Omental fat pad (tissue), 4 donors: ENCODE measurements at places on chromosomes 3 and 15.

DNA sequence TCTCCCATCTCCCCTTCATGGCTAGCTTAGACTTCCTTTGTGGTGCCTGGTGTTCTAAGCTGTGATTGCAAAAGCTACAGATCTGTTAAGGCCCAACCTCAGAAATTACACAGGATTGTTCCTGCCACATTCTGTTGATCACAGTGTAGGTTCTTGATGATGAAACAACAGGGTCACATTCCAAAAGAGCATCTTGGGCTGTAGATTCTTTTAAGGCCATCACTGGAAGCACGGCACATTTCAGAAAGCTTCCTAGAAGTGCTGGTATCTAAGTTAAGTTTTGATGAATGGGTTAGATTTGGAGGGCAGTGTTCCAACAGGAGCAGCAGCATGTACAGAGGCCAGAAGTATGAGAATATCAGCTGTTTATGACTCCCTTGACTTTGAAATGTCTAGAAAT is 107.5 kb upstream of the SKOR1 start:
- no peak for DNase-seq

- DNase-seq: no peak
Measured at GRCh38 chr3:177244606-177245005, 47.3 kb upstream of the TBL1XR1 start.

DNA sequence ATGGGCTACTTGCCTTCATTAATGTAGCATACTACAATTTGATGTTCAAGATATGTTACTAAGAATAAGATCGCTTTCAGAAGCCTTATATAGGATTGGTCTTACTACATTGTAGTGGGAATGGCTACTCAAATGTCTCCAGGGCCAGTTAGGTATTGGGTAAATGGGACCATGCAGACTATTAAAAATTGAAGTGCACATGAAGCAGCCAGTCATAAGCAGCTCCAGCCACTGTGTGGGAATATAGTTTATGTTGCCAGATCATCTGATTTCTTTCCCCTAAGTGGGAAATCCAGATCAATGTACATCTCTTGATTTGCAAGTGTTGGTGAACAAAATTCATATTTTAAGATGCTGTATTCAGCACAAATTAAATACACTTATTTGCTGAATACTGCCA is 5.1 kb downstream of the CTNNB1 start:
- no peak for DNase-seq

GRCh38 chr3:10204921-10205320 is 40.2 kb downstream of the IRAK2 start:
- no peak for DNase-seq

- DNase-seq: no peak
Measured at GRCh38 chr3:5122741-5123706, 932 bp downstream of the ARL8B start.

GRCh38 chr3:156579427-156579851 is 24.5 kb upstream of the SSR3 start:
- DNase-seq: no peak

DNA sequence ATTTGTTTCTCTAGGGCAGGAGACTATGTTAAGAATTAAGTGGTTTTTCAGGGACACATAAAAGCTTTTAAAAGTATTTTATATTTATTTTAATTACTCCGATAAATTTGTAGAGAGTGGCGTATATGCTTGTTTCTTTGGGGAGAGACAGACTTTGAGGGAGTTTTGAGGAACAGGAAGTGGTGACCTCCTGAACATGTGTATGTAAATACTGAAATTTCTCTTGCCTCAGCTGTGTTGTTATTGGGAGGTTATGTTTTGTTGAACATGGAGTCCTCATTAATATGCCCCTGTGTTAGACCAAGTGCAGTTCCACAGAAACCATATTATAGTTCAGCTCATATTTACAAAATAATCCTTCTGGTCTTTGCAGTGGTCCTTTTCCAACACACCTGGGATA is 41.8 kb upstream of the UTS2B start:
- no peak for DNase-seq

DNA sequence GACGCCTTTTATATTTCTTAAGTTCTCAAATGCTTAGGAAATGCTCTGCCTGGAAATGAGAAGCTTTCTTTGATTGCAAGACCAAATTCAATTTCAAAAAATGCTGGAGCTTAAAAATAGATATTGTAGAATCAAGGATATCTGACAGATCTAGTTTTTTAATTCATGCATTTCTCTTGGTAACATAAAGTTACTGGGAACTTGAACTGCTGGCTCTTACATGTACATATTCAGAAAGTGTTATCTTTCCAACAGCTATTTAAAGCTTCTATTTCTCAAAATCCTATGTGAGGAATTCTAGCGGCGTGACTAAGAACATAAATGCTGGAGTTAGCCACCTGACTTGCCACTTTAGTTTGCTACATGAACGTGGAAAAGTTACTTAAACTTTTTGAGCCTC is 109.3 kb downstream of the C3orf38 start:
- DNase-seq: no peak

DNA sequence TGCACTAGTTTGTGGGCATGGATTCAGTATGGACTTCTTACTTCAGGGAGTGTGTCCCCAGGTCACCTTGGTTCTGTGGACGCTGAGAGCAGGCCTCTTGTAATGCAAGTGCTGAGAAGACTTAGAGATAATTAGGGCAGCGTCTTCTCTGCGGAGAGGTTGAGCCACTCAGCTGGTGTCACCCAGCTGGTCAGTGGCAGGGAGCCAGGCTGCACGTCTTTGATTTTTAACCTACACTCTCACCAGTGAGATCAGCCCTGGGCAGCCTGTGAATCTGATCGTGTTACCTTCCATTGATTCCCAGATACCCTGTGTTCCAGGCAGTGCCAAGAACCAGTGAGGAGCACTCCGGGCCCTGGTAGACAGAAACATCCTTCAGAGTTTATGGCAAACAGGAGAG is 92.6 kb downstream of the SLCO3A1 start:
- DNase-seq: no peak

GRCh38 chr15:66713843-66714508 is 11.9 kb downstream of the SMAD6 start:
- no peak for DNase-seq

- no peak for DNase-seq
Measured at GRCh38 chr3:138070006-138070405, 45.4 kb downstream of the DZIP1L start.

DNA sequence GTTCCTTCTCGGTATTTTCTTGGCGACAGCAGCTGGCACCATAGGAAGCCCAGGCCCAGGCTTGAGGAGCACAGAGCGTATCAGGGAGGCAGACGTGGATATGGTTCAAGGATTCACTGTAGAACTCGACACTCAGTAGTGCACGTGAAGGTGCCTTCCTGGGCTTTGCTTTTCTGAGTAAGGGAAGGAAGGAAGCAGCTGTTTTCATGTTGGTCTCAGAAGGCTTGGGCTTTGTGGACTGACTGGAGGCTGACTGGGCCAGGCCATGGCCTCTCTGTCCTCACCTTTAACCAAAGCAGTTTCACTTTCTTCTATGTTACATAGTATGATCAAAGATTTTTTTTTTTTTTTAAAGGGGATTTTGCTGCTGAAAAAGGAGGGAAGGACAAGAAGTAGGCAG is 6.9 kb upstream of the GHRL start:
- no peak for DNase-seq

DNA sequence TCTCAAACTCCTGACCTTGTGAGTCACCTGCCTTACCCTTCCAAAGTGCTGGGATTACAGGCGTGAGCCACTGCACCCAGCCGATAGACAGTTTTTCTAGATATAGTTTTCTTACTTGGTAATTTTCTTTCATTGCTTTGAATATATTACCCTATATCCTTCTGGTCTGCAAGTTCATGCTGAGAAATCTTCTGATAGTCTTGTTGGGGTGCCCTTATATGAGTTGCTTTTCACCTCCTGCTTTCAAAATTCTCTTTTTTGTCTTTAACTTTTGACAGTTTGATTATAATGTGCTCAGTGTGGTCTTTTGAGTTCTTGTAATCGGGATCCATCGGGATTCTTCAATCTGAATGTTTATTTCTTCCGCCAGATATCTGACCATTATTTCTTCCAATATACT is 217.3 kb downstream of the GREM1 start:
- DNase-seq: no peak

- no peak for DNase-seq
Measured at GRCh38 chr3:5376761-5377160, 189.3 kb downstream of the EDEM1 start.

- DNase-seq: no peak
Measured at GRCh38 chr3:136151219-136151618, 44.9 kb downstream of the MSL2 start.

DNA sequence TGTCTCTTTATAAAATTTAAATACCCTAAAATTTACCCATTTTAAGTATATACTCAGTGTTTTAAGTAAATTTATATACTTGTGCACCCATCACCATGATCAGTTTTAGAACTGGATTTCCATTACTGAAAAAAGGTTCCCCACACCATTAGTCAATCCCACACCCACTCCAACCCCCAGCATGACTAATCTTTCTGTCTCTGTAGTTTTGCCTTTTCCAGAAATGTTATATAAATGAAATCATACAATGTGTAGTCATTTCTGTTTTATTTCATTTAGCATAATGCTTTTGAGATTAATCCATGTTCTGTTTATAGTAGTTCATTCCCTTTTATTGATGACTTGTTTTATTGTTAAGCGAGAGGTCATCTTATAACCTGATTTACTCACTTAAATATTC is 66.1 kb upstream of the LIMD1 start:
- DNase-seq: no peak

DNA sequence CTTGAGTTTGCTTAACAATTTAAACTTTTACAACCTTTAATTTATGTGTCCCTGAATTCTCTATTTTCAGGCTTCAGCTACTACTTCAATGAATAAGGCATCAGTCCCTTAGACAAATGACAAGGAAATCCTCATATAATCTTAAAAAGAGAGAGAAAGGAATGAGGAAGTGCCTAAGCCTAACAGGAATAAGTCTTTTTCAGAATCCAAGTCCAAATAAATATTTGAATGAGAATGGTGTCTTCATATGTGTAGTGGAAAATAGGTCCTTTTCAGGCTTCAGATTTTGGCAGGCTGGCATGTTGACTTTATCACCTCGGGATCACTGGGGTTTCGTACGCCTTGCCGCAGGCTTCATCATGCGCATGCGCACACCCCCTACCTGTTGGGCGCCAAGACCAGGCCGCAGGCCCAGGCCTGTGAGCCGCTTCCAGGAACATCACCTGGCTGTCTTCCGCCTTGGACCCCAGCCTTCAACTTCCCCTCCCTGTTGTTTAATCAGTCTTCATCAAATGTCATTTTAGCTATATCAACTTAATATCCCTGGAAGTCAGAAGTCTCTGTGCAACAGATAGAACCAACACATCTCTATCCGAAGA is 334.5 kb downstream of the SOX2 start:
- DNase-seq: no peak

GRCh38 chr3:133040696-133041523 is 2.7 kb downstream of the TMEM108 start:
- DNase-seq: no peak

GRCh38 chr3:105579439-105579838 is 212.7 kb downstream of the ALCAM start:
- no peak for DNase-seq

GRCh38 chr3:148759430-148759829 is 61.7 kb downstream of the AGTR1 start:
- no peak for DNase-seq

DNA sequence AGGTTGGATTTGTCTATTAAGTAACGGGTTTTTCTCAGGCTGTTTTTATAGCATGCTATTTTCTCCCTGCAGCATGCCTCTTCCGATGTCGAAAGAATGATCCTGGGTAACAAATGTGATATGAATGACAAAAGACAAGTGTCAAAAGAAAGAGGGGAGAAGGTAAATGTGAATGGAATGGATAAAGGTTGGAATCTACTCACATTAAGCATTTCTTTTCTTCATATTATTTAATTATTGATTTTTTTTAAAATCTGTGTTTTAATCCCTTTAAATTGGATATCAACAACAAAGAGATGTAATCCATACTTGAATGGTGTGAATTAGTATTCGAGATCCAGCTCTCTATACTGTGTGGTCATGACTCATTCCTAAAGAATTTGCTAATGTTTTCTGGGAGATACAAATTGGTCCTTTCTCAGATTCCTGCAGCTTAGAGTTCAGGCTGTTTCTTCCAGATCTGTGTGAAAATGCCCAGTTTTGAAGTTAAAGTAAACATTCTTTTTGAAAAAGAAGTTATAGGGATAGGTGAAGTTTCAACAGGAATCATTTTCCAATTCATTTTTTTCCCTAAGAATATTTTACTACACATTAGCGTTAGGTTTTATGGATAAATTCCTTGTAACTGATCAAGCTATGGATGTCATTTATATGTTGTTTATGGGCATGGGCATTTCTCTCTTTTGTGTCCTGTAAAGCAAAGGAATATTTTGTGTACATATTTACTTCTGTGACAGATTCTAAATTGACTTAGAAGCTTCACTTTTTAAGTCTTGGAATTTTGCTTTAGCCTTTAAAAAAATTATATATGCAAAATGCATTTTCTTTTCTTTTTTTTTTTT is 20.8 kb upstream of the APH1B start:
- no peak for DNase-seq

DNA sequence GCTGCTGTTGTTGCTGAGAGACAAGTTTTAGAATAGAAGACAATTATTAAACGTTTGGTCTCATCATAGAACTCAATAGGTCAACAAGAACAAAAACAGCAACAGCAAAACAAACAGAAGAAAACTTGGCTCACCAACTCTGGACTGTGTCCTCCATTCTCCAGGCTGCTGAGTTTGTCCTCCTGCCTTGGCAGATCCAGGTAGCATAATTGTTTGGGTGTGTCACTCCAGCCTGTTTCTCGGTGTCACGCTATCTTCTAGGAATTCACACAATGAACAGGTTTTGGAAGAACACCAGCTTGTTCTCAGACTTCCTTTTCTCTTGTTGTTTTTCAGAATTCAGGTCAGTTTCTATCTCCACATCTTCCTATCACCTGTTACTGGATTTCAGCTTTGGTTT is 34.7 kb downstream of the ARRDC4 start:
- DNase-seq: no peak

DNA sequence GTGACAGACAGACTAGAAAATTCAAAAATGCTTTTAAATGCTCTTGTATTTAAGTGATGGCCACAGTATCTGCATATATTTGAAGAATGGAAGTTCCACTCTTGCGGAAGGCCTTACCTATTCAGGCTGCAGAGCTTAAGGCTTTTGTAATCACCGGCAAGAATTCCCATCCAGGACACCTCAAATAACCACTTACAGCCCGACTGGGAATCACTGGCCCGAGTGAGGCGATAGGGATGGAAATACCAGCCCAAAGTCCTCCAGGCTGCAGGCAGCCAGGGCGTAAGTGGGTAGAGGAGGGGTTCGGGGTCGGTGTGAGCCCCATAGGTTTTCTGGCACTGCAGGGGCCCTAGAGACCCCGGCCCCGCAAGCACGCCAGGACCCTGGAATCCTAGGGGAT is 9.5 kb downstream of the CMTM7 start:
- no peak for DNase-seq

DNA sequence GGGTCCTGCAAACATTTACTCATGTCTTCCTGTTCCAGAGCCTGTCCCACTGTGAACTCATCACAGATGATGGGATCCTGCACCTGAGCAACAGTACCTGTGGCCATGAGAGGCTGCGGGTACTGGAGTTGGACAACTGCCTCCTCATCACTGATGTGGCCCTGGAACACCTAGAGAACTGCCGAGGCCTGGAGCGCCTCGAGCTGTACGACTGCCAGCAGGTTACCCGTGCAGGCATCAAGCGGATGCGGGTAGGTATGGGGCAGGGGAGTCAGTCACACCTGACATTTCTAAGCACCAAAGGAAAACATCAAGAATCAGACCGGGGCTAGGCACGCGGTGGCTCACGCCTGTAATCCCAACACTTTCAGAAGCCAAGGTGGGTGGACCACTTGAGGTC is 56.3 kb downstream of the UBP1 start:
- no peak for DNase-seq

- DNase-seq: no peak
Measured at GRCh38 chr15:63263519-63263918, 13.9 kb upstream of the APH1B start.
